Daoy (cell line): ENCODE measurements at places on chromosomes 3 and 15. TPM values are rescaled to one million over a fixed set of nuclear protein-coding genes. Genes with fewer than 3 reads are reported as not detected.
A peak's percentile ranks its signal among the peaks of the same experiment; 100 is the strongest.

- DNase-seq: peak; percentile 12
These were observed 34.4 kb upstream of the TBC1D21 start for GRCh38 chr15:73838831-73839426.

GRCh38 chr15:52208306-52208946 lies 17.2 kb upstream of the GNB5 start:
- peak; percentile 81 for DNase-seq

DNA sequence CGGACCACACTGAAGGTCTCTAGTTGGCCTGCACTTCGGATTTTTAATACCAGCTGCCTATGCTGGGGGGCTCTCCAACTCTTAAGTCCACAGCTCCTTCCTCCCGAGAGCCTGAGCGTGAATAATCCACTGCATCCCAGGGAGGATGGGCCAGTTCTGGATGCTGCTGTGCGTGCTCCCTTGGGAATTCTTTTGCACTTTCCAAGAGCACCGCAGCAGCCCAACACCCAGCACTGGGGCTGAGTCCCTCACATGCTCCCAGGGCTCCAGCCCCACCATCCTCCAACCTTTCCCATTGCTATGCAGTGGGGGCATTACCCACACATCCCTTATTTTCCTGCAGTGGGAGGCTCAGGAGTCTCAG lies 136.4 kb upstream of the IQSEC1 start:
- DNase-seq: no peak

DNA sequence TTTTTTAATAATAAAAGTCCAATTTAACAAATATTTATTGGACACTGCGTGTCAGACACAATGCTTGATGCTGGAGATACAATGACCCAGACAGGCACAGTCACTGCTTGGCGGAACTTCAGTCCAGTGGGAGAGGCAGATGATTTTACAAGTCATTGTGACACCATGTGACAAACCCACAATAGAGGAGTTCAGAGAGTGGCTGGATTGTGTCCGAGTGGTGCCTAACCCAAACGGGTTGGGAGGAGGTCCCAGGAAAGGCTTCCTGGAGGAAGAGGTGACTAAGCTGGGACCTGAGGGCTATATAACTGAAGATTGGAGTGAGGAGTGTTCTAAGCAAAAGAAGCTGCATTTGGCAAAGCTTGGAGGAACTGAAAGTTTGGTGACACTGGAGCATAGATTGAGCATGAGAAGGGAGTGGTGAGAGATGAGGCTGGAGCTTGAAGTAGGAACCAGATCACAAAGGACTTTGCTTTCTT lies 41.4 kb downstream of the CRTC3 start:
- DNase-seq: peak; percentile 69

DNA sequence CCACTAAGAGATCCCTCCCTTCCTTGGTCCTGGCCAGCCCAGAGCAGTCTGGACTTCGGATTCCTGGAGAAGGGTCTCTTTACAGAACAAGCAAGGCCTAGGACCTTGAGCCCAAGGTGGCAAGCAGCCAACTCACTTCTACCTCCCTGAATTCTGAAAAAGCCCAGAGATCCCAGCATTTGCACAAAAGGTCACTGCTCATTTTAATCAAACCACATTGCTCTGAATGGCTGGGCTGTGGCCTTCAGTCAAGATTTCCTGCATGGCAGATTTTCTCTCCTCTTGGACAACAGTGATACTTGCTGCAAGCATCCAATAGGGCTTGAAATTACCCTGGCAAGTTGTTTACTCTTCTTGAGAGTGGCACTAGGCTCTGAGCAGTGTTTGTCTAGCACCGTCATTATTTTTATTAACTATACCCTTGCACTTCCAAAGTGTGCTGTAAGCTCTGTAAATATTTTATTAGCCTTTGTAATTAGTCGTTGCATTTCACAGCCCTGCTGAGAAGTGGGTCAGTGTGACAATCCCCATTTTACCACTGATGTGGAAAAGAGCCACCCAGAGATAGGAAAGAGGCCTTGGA lies 274.7 kb upstream of the CTNNB1 start:
- DNase-seq: no peak

GRCh38 chr3:119810018-119810435 lies 28.1 kb downstream of the NR1I2 start:
- DNase-seq: peak; percentile 21

DNA sequence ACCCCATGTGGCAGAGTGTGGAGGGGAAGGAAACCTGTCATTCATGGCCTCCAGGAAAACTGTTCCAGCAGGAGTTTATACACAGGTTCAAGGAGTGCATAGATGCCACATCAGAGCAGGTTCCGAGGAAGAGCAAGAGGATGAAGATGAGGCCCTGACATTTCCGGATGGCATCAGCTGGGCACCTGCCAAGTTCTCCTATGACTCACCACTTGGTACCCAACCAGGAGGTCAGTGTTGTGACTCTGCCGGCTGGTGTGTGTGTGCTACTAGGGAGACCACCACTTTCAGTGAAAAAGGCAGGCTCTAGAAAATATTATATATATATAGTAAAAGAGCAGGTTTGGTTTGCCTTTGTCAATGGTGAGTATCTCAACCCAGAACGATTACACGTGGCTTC lies 69.3 kb downstream of the NTRK3 start:
- peak; percentile 44 for DNase-seq

DNA sequence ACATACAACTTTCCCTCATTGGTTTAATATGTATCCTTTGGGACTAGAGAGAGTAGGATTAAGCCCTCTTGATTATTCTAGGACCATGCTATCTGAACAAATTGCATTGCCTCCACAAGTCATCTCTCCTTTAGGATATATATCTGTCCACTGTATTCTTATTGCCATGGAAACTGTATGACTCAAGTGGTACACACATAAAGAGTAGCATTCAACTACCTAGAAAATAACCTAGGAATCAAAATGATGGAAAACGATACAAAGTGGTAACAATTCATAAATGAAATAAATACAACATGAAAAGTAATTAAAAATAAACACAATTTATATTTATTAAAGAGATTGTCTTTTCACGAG lies 212.1 kb upstream of the P2RY1 start:
- DNase-seq: no peak

GRCh38 chr3:12994607-12995388 lies 78.4 kb downstream of the IQSEC1 start:
- DNase-seq: peak; percentile 86

The ARRDC4 gene
- total RNA-seq: 3.8 and 5.7 TPM in 2 replicates

The RYR3 gene
- total RNA-seq: 0.74 and 4.7 TPM in 2 replicates

The MAP6D1 gene
- 1.7 and 6.8 TPM in 2 replicates for total RNA-seq
